Stimulated activated CD4-positive, alpha-beta T cell treated with anti-CD3 and anti-CD28 coated beads, Interleukin-4, amount 100 ng/mL, for 1 hour (primary cell): ENCODE measurements at places on chromosomes 3 and 15.
A peak's percentile ranks its signal among the peaks of the same experiment; 100 is the strongest.

DNA sequence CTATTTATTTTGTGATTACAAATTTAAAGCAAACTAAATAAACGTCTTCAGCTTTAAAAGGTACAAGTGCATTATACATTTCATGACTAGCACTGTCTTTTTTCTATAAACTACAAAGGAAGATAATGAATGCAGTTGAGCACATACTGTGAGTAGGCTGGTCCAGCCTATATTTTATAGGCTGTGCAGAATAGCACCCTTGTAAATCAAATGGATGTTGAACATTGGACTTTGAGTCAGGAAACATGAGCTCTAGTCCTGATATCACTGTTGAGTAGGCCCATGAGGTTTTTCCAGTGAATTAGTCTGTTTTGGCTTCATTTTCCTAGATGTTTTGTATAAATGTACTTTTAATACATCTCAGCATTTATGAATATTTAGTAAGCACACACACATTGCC is 447.3 kb upstream of the KCNMB2 start:
- no peak for DNase-seq

DNA sequence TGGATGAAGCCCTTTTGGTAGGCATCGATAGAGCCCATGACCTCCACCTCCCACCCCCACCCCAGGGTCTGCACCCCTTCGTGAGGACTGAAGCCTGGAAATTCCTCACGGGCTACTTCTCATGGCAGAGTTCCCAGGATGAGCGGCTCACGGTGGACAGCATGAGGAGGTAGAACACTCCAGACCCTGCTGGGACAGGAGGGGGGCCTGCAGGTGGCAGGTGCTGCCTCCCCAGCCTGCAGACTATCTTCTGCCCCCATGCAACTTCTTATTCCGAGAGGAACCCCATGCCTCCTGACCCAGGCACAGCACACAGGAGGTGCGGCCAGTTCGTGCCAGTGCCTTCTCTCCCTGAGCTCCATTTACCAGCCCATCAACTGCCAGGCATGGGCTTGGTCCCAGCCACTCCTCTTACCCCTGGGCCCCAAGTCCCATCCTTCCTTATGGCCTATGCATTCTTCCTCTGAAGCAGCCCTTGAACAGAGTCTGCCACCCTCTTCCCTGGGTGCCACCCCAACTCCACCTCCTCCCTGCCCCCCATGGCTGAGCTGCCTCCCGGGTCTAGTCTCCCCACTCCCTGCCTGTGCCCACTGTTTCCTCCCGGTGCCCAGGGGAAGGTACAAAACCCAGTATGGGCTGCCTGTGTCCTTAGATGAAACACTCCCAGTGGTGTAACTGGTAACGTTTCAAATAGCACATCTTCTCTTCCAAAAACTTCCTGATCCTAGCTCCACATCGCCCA is 8.4 kb downstream of the TBC1D21 start:
- no peak for DNase-seq

GRCh38 chr15:70340494-70340870 is 242.8 kb upstream of the TLE3 start:
- no peak for DNase-seq

DNA sequence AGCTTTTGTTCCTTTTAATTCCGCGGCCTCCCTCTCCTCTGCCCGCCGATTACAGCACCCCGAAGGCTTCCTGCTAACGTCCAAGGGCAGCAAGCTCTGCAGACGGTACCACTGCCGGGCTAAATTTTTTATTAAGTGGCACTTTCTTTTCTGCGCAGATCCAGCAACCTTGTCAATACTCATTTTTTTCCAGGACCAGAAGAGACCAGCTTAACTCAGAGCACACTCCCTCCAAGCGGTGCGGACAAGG is 542 bp upstream of the MEIS2 start:
- DNase-seq = no peak

- peak; percentile 53 for DNase-seq
These were observed 1.3 kb downstream of the CAMK2N2 start for GRCh38 chr3:184259878-184260723.

- no peak for DNase-seq
These were observed 67.3 kb downstream of the FILIP1L start for GRCh38 chr3:100046986-100047385.

GRCh38 chr3:119741657-119742590 is 39.1 kb downstream of the CFAP91 start:
- no peak for DNase-seq

DNA sequence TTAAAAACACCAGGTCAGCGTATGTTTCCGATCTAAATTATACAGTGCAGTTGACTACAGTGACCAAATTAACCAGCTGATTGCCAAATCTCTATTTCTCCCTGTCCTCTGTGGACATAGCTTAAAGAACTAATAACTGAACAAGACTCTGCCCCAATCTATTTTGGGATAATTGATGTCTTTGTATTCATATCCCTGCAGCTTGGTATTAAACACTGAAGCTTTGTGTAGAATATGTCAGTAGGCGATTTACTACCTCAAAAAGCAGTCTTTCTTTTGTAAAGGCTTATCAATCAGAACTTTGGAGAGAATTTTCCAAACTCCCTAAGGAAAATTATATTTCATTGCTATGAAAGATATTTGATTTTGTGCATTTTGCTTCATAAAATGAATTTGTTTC is 258.2 kb downstream of the SOX2 start:
- no peak for DNase-seq

DNA sequence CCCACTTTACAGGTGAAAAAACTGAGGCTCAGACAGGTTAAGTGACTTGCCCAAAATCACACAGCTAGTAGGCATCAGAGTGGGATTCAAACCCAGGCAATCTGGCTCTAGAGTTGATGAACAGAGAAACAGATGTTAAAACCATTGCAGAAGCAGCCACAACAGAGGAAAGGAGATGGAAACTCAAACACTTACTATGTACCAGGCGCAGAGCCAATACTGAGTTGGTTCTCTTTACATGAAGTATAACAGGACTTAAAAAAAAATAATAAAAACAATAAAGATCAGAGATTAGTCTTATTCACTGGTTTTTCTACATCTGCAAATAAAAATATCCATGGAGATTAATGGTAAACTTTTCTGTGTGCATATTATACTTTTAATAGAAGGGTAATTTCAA is 84.9 kb upstream of the SPATA12 start:
- no peak for DNase-seq

- DNase-seq = no peak
These were observed 78.8 kb downstream of the IL5RA start for GRCh38 chr3:3031326-3031725.

- DNase-seq = no peak
These were observed 287.7 kb downstream of the RORA start for GRCh38 chr15:60941448-60941847.

- no peak for DNase-seq
These were observed 28.8 kb upstream of the MAGEF1 start for GRCh38 chr3:184740509-184741258.

GRCh38 chr15:68364660-68365035 is 67.3 kb downstream of the ITGA11 start:
- no peak for DNase-seq

GRCh38 chr3:137692803-137693431 is 71.2 kb upstream of the SOX14 start:
- no peak for DNase-seq

- DNase-seq = no peak
These were observed 497.9 kb downstream of the IGSF11 start for GRCh38 chr3:118536764-118537163.

DNA sequence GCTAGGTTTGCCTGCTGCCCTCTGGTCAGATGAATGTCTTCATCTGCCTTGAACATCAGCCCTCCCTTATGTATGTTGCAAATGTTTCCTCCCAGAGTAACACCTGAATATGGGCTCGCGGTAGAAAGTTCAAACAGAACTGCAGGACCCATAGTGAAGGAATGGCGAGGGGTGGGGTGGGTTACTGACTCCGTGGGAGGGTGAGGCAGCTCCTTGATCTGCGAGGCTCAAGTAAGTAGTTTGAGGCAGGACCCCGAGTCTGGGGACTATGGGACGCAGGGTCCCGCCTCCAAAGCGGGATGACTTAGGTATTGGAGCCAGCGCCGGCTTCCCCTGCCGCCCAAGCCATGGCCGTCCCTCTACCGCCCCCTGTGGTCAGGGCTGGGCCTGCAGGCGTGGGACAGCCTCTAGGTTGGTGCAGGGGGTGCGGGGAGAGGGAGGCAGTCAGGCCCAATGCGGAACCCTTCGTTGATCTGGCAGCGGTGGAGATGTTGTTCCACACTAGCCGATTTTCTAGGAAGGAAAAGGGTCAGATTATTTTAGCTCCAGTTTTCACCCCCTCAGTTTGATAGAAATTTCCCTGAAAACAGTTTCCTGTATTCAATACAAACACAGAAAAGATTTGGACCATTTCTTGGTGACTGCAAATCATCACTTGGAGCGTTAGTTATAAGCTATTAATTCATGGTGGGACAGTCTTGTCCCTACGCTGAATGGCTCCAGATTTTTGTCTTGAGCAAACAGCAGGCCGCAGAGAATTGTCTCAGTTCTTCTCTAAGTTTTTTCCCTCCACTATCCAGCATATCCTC is 72.3 kb downstream of the CORO2B start:
- peak; percentile 49 for DNase-seq

DNA sequence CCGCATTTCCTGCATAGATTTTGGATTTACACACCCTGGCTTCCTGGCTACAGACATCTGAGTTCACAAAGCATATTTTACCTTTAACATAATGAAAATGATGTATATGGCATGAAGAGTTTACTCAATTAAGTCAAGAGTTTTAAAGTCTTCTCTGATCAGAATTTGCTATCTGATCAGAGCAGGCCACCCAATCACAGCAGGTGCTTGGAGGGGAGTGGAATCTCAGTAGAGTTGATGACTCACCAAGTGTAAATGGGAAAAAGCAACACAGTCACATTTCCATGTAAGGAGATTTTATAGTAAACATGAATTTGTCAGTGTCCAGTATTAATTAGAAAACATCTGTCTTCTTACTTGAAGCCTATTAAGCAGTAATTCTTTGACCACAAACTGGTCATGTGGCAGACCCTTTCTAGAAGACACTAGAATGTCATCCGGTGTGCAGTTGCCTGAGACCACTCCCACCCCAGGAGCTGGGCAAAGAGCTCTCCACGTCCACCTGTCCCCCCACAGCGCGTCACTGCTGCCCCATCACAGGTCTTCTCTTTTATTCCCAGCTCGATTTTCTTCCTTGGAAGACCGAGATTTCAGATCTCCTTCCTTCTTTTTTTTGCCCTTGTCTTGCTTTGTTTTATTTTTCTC is 10.8 kb downstream of the MESD start:
- DNase-seq = no peak

- DNase-seq = no peak
These were observed 29.7 kb upstream of the SHC4 start for GRCh38 chr15:48993380-48993779.

DNA sequence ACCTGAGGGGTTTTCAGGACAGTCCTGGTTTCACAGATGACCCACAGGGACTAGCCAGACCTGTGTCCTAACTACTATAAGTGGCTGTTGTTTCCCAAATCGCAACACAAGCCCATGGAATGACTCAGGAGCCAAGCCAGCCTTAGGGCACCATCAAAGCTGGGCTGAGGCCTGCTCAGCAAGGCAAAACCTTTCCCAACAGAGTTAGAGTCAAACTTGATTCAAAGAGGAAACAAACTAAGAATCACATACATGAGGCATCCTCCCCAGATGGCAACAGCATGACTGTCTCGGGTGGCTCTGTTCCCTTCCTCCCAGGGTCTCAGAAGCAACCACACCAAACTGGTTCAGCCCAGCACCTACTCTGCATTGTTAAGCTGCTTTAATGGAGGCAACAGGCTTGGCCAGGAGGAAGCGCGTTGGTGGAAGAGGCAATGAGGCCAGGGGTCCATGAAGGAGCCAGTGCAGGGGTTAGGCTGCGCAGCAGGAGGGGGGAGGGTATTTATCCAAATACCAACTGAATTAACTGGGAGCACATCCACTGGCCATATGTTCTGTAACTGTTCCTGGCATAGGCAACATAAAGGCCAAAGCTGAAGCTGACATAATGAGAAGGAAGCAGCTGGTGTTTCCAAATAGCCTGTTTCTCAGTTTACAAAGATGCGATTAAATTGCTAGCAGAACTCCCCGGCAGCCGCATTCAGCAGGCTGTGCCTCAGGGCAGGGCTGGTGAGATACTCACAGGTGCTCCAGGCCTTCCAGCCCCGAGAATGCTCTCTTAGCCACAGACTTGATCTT is 102.4 kb downstream of the LRIG1 start:
- DNase-seq = no peak

DNA sequence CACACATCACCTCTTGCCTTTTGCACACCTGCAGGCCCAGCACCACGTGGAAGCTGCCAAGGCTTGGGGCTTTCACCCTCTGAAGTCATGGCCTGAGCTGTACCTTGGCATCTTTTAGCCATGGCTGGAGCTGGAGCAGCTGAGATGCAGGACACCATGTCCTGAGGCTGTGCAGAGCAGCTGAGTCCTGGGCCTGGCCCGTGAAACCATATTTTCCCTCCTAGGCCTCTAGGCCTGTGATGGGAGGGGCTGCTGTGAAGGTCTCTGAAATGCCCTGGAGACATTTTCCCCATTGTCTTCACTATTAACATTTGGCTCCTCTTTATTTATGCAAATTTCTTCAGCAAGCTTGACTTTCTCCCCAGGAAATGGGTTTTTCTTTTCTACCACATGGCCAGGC is 41.9 kb upstream of the PEX5L start:
- DNase-seq = no peak

- DNase-seq = no peak
These were observed 211.0 kb upstream of the DPPA4 start for GRCh38 chr3:109548192-109548938.

GRCh38 chr3:186746008-186746407 is 28.8 kb downstream of the KNG1 start:
- no peak for DNase-seq

DNA sequence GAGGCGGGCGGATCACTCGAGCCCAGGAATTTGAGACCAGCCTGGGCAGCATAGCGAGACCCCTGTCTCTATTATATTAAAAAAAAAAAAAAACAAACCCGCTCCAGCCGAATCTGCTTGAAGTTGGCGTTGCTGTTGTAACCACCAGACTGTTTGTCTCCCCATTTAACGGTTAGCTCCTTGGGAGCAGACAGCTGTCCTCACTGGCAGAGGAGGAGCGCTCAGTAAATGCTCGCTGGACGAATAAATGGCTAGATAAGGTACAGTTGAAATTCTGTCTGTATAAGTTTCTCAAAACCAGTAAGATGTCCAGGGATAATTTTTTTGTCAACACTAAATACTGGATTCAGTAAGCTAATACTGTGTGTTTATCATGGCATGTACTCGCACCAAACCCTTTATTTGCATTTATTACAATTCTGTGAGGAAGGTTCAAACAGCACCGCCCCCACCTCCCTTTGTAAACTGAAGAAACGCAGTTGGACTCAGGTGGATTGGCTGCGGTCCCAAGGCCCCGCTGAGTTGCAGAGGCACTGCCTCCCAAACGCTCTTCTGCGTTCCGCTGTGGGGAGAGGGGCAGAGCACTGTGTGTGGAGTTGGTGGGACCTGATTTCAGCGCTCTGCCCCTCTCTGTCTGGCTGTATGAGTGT is 1.1 kb downstream of the RCCD1 start:
- DNase-seq = no peak

GRCh38 chr3:101611023-101611422 is 37.0 kb downstream of the PCNP start:
- DNase-seq = no peak

GRCh38 chr15:81473177-81473576 is 99.2 kb upstream of the TMC3 start:
- no peak for DNase-seq

- peak; percentile 59 for DNase-seq
These were observed 681 bp downstream of the CTDSPL start for GRCh38 chr3:37862219-37862902.
